ENCODE measurements at places on chromosomes 4 and X. TPM values are rescaled to one million over a fixed set of nuclear protein-coding genes. Genes with fewer than 3 reads are reported as not detected.

DNA sequence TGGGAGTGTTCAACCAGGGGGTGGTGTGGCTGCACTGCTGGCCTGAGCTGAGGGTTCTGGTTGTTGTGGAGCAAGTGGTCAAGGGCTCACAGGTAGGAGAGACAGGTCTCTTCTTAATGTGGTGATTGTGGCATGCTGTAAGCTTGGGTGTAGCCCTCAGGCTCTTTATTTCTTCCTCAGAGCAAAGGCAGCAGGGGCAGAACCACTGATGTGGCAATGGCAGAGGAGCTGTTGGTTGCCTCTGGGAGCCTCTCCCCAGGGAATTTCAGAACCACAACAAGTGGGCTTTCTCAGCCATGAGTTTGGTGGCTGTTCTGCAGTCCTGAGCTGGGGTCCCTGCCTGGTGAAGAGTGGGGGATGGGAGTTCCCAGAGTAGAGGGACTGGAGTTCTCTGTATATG, 1017.2 kb downstream of the SH3BGRL start:
- H3K27ac ChIP-seq, result no peak overlapping the region
- H3K27me3 ChIP-seq, result no peaks in the 10 kb centered on the region
- H3K4me3 ChIP-seq, result no peak overlapping the region

PGRMC2 gene
- total RNA-seq, result 22.1 TPM

DNA sequence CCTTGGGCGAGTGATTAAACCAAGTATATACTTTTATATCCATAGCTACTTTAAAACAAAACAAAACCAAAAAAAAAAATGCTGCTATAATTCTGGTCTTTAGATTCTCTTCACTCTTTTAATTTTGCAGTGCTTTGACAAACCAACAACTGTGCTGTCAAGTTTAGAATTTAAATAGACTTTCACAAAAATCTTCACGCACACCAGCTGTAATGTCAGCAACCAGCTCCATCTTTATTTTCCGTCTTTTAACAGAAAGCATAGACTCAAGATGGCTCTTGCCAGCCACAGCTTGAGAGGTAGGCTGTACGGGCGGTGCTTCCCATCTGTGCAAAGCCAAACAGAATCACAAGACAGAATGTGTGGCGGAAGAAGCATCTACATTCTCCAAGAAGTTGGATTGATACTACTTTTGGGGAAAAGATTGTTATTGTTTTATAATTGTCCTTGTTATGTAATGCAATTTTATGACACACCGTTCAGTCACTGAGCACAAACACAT, 388.3 kb upstream of the MAGEC2 start:
- no peaks in the 10 kb centered on the region for H3K36me3 ChIP-seq
- no peaks in the 10 kb centered on the region for H3K27me3 ChIP-seq
- no peak overlapping the region for H3K27ac ChIP-seq
- H3K4me1 ChIP-seq, result no peaks in the 10 kb centered on the region
- no peak overlapping the region for H3K4me3 ChIP-seq
- DNase-seq, result no peak

DNA sequence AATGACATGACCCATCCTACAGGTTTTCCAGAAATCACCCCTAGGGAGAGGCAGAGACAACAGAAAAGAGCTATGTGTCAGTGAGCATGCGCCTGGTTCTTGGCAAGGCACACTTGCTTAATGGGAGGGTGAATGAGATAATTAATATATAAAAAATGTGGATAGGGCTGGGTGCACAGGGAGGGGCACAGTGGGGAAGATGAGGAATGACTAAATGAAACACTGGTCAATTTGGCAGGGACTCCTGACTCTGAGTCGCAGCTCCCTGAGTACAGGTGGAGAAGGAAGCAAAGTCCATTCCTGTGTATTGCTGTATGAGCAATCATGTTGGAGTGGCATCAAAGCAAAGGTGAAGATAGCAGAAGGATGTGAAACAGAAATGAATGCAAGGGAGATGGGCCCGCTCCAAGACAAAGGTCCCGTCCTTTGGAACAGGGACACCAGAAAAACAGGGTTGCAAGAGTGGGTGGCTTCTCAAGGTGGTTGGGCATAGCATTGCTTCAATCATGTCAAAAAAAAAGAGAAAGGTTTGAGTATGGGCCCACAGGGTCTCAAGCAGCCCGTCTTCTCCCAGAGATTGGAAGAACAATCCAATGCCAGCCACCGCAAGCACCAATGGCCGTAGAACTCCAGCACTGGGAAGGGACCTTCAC, 278.4 kb upstream of the AGTR2 start:
- no peaks in the 10 kb centered on the region for H3K27me3 ChIP-seq
- H3K4me3 ChIP-seq, result no peak overlapping the region
- H3K4me1 ChIP-seq, result no peaks in the 10 kb centered on the region
- no peak overlapping the region for H3K27ac ChIP-seq

ARX gene
- not detected for total RNA-seq

Measured in fibroblast of lung (primary cell).